Neural crest cell (in vitro differentiated cells): ENCODE measurements at places on chromosomes 4 and X. TPM values are rescaled to one million over a fixed set of nuclear protein-coding genes. Genes with fewer than 3 reads are reported as not detected.

- H3K4me3 ChIP-seq = no peak overlapping the region
- peaks cover 2% of the 10 kb centered on the region for H3K36me3 ChIP-seq
- no peak for DNase-seq
- H3K27ac ChIP-seq = no peak overlapping the region
- H3K27me3 ChIP-seq = no peaks in the 10 kb centered on the region
Measured at GRCh38 chrX:63747331-63747730, 37.7 kb downstream of the ARHGEF9 start.

DNA sequence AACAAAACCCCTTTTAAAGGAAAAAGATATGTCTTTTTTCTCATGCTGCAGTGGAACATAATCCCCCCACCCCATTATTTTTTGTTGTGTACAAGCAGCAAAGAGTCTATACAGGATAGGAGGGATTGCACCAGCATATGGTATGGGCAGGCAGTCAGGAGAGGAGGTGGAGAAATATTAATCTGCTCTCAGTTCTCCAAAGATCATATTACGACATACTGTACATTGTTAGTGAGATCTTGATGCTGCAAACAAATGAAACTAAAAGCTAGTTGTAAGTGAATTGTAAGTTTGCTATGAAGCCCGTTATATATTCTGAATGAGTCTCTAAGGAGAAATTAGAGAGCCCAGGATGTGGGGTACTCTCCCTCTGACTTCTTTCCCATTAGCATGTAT lies 75.3 kb downstream of the RAPGEF2 start:
- H3K27me3 ChIP-seq = no peaks in the 10 kb centered on the region
- no peak overlapping the region for H3K4me3 ChIP-seq
- no peak for DNase-seq

- H3K27me3 ChIP-seq = no peaks in the 10 kb centered on the region
- no peak overlapping the region for H3K4me3 ChIP-seq
- H3K27ac ChIP-seq = no peak overlapping the region
- no peaks in the 10 kb centered on the region for H3K36me3 ChIP-seq
Measured at GRCh38 chr4:180695851-180696250, 1547.4 kb upstream of the TENM3 start.

DNA sequence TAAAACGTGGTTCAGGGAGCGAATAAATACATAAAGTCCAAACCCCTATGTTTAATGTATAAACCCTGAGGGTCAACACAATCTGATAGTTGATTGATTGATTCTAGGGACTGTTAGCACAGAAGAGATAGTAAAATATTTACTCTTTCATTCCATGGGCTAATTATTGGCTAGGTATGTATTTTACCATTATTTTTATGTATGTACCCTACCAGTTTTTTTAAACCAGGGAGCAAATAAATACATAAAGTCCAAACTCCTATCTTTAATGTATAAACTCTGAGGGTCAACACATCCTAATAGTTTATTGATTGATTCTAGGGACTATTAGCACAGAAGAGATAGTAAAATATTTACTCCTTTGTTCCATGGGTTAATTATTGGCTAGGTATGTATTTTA lies 40.0 kb downstream of the ZFX start:
- peaks cover 30% of the 10 kb centered on the region for H3K36me3 ChIP-seq
- no peaks in the 10 kb centered on the region for H3K27me3 ChIP-seq
- H3K4me1 ChIP-seq = peaks cover 4% of the 10 kb centered on the region
- no peak for DNase-seq
- H3K4me3 ChIP-seq = no peak overlapping the region

Gene HNRNPH2
- 73.3 and 74.0 TPM in 2 replicates for total RNA-seq

GRCh38 chr4:169233691-169234090 lies 37.1 kb downstream of the SH3RF1 start:
- H3K4me1 ChIP-seq = peaks cover 7% of the 10 kb centered on the region
- H3K27me3 ChIP-seq = no peaks in the 10 kb centered on the region
- peaks cover 2% of the 10 kb centered on the region for H3K36me3 ChIP-seq

GRCh38 chrX:27767387-27767786 lies 40.4 kb upstream of the MAGEB10 start:
- no peaks in the 10 kb centered on the region for H3K4me1 ChIP-seq
- H3K27ac ChIP-seq = no peak overlapping the region
- no peaks in the 10 kb centered on the region for H3K27me3 ChIP-seq
- no peak for DNase-seq
- no peaks in the 10 kb centered on the region for H3K36me3 ChIP-seq

Gene UGT2B17
- not detected in 2 replicates for total RNA-seq

GRCh38 chr4:145934434-145935047 lies 4.1 kb downstream of the ZNF827 start:
- no peak for DNase-seq
- no peak overlapping the region for H3K27ac ChIP-seq
- H3K27me3 ChIP-seq = peaks cover 20% of the 10 kb centered on the region
- peak overlapping the region; percentile 96 for H3K4me3 ChIP-seq
- no peaks in the 10 kb centered on the region for H3K36me3 ChIP-seq
- peaks cover 54% of the 10 kb centered on the region for H3K4me1 ChIP-seq
